NCI-H1930 (cell line): ENCODE measurements at places on chromosomes 1 and 21.

- DNase-seq = no peak
Measured at GRCh38 chr1:62269851-62270495, 49.3 kb downstream of the KANK4 start.

GRCh38 chr1:116759636-116760035 is 5.4 kb downstream of the CD2 start:
- DNase-seq = no peak

DNA sequence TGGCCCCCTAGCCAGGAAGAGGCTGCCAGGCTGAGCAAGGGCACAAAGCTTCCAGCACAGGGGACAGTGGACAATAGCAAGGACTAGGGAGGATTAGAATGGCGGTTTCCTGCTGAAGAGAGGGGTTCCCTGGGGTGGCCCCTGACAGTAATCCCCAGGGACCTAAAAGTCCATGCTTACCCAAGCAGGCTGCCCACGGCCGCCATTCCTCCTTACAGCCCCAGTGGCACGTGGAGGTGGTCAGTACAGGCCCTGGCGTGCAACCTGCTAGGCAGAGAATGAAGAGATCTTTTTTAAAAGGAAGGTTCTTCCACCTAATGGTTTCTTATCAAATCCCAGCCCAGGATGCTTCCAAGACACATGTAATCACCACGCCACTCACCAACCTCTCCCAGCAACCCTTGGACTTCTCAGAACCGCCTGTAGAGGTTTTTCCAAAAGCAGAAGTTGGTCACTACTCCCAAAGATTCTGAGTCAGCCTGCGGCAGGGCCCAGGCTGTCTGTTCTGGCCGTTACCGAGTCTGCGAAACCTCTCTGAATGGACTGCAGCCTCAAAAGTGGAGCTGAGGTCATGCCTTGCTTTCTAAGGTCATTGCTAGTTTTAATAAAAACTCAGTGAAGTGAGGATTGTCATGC is 926 bp downstream of the MRPL55 start:
- DNase-seq = no peak

GRCh38 chr1:55275941-55276341 is 60.8 kb upstream of the USP24 start:
- no peak for DNase-seq

- DNase-seq = no peak
Measured at GRCh38 chr1:186679924-186680244, 339 bp downstream of the PTGS2 start.

- DNase-seq = no peak
Measured at GRCh38 chr1:51351907-51352306, 21.5 kb upstream of the TTC39A start.

DNA sequence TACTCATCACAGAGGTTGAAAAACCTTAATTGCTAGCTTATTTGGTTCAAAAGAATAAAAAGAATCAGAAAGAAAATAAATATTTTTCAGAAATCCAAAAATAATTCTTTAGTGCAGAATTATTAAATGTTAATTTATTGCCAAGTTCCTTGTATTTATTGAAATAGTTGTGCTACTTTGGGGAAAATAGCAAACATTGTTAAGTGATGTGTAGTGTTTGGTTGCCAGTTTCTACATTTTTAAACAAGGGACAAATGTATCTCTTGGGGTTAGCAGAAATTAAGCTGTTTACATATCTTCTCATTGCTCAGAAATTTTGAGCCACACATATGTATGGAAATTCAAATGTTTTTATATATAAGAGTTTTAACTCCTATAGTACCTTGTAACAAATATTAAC is 775.0 kb downstream of the USP25 start:
- no peak for DNase-seq

GRCh38 chr21:35398346-35398982 is 349.4 kb upstream of the RUNX1 start:
- no peak for DNase-seq

GRCh38 chr1:86233403-86233802 is 76.8 kb upstream of the COL24A1 start:
- DNase-seq = no peak

DNA sequence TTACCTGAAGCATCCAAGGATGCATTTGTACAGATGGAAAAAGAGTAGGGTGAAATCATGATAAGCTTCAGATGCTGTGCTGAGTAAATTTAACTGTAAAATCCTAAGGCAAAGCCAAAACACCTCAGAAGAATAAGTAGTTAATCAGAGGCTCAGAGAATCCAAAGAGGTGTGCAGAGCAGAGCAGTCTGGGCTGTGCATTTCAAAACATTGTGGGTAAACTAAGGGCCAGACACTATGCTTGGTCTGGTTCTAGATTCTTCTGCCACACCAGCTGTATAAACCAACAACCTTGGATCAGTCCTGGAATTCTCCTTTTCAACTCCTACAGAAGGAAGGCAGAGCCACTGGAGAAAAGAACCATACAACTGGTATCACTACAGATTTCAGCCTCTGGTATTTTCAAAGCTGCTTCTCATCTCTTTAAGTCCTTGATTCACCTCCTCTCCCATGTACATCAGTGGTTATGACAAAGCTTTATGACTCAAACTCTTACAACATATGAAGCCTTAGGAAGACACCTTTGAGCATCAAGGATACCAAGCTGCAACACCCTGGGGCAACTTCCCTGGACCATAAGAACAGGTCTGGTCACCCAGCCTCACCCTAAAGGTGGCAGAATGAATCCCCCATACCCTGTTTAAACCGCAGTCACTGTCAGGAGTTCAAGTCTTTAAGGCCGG is 11.6 kb upstream of the HIPK1 start:
- no peak for DNase-seq

DNA sequence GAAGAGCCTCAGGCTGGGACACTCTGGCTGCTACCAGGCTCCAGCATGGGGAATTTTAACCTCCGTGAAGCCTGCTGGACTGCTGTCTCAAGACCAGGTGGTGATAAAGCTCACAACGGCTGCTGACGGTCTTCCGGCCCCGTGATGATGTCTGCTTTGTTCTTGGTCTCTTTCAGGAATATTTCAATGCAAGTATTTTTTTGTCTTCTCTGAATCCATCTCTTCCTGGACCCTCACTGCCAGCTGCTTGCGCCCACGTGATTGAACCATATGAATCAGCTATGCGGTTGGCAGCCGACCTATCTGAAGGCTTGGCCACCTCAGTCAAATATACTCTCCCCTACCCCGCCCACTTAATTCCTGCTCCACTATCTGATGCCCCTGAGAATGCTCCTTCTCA is 14.6 kb upstream of the SLC6A17 start:
- DNase-seq = no peak

GRCh38 chr1:116133696-116134475 is 22.7 kb downstream of the MAB21L3 start:
- no peak for DNase-seq

- DNase-seq = no peak
Measured at GRCh38 chr1:1038694-1039093, 18.8 kb downstream of the AGRN start.

DNA sequence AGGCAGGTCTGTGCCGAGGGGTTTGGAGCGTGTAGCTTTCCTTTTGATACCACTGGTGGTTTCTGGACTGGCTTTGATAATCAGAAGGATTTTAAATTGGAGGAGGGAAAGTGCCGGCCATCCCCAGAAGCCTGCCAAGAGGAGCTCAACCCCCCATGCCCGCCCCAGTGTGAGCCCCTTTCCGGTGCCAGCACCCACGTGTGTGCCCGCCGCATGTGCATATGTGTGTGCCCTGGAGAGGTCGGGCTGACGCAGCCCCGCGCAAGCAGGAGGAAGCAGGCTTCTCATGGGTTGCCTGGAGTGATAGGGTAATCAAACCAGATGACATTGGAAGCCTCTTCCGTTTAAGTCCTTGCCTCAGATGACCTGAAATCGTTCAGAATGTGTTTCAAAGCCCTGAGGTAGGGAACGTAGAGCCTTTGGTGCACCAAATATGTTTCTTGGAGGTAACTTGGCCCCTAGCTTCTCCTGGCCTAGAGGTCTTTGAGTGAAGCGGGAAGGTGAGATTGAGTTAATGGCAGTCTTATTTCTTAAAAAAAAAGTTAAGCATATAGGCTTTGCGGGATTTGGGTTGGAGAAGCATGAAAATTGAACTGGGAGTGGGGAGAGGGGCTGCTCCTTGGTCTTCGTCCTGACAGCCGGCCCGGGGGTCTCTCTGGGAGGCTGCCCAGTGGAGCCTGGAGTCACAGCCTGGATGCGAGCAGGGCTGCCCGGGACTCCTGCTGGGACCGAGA is 34.1 kb upstream of the ARHGEF16 start:
- DNase-seq = no peak

- no peak for DNase-seq
Measured at GRCh38 chr1:33465316-33465715, 7.1 kb upstream of the ZSCAN20 start.

- no peak for DNase-seq
Measured at GRCh38 chr1:20057886-20058420, 12.0 kb upstream of the PLA2G5 start.

DNA sequence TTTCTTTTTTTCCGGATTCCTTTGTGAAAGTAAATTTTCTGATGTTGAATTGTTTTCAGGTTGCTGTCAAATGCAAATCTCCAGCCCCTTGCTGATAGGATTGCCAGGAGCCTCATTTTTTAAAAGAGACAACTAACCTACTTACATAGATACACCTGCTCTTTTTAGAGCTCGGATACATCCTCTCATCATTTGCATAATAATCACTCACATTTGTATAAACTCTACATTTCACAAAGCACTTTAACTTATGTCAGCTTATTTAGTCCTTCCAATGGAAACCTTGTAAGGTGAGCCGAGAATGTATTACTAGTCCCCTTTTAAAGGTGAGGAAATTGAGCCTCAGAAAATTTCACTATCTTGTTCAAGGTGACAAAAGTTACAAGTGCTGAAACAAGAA is 84.8 kb downstream of the KCTD3 start:
- DNase-seq = no peak

DNA sequence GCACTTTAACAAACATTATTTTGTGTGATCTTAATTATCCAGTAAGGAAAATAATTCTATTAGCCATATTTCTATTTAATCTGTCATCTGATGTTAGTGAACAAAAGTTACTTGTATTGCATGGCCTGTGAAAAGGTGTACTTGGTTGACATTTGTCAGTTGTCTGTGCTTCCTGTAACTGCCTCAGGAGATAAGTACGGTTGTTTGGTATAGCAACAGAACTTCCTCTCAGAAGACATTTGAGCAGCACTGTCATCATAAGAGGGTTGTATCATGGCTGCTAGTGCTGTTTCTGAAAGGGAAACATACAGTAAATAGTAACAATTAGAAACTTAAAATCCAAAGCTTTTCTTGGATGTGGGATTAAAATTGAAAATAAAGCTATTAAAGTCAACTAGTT is 3.4 kb downstream of the BLZF1 start:
- DNase-seq = no peak
